Posterior vena cava (tissue), 2 donors: ENCODE measurements at places on chromosomes 5 and 9. TPM values are rescaled to one million over a fixed set of nuclear protein-coding genes. Genes with fewer than 3 reads are reported as not detected.

Gene TMEM215
- total RNA-seq: not detected

Gene DOLK
- total RNA-seq: 10.0 TPM

Gene TLX3
- total RNA-seq: not detected

Gene PTPRD
- total RNA-seq: 21.4 TPM

Gene PCDHB9
- total RNA-seq: 1.1 TPM

Gene PTBP3
- 42.5 TPM for total RNA-seq

Gene TICAM2
- total RNA-seq: 7.7 TPM

Gene CD72
- 2.8 TPM for total RNA-seq

Gene KIF4B
- total RNA-seq: not detected

Gene SPAAR
- total RNA-seq: 4.0 TPM

Gene TENT4A
- 20.8 TPM for total RNA-seq

Gene SLC6A18
- total RNA-seq: not detected

Gene C7
- total RNA-seq: 985 TPM

Gene PCDHAC2
- total RNA-seq: 0.33 TPM

Gene CD14
- 64.6 TPM for total RNA-seq

Gene MYOT
- total RNA-seq: 12.3 TPM

Gene MTX3
- total RNA-seq: 16.0 TPM

Gene IL13
- total RNA-seq: not detected

Gene PCSK1
- 13.8 TPM for total RNA-seq

Gene MCCC2
- total RNA-seq: 20.0 TPM

Gene C9orf153
- total RNA-seq: 0.28 TPM

Gene CETN3
- 15.0 TPM for total RNA-seq

Gene ESM1
- total RNA-seq: 0.19 TPM

Gene F2RL1
- total RNA-seq: 1.1 TPM

Gene ZNF474
- 0.38 TPM for total RNA-seq

Gene MUSK
- 0.88 TPM for total RNA-seq

Gene CCL21
- total RNA-seq: 143 TPM

Gene CA9
- total RNA-seq: not detected

Gene PCDHA1
- not detected for total RNA-seq

Gene PCDHGA5
- 5.2 TPM for total RNA-seq

Gene SLC6A19
- 0.09 TPM for total RNA-seq

Gene EIF4E1B
- total RNA-seq: not detected

Gene FBN2
- 6.3 TPM for total RNA-seq

Gene PCDHB4
- 4.1 TPM for total RNA-seq

Gene UBE2D2
- 132 TPM for total RNA-seq

Gene CFAP90
- not detected for total RNA-seq

Gene RNF180
- 49.6 TPM for total RNA-seq

Gene TMEM8B
- 16.1 TPM for total RNA-seq

Gene MEF2C
- total RNA-seq: 86.7 TPM

Gene LEAP2
- 0.48 TPM for total RNA-seq

Gene DAB2
- 96.8 TPM for total RNA-seq
